ENCODE measurements at places on chromosomes 12 and 14.

- DNase-seq = no peak
- H3K27ac ChIP-seq = no peak overlapping the region
- peaks cover 15% of the 10 kb centered on the region for H3K4me1 ChIP-seq
- H3K36me3 ChIP-seq = no peaks in the 10 kb centered on the region
- peaks cover 98% of the 10 kb centered on the region for H3K27me3 ChIP-seq
Observed at GRCh38 chr12:57729321-57729844, 9.2 kb downstream of the AGAP2 start.

GRCh38 chr14:84767434-84767833 is 762.5 kb upstream of the FLRT2 start:
- no peak overlapping the region for H3K27ac ChIP-seq
- no peak overlapping the region for H3K4me3 ChIP-seq
- H3K27me3 ChIP-seq = no peaks in the 10 kb centered on the region

DNA sequence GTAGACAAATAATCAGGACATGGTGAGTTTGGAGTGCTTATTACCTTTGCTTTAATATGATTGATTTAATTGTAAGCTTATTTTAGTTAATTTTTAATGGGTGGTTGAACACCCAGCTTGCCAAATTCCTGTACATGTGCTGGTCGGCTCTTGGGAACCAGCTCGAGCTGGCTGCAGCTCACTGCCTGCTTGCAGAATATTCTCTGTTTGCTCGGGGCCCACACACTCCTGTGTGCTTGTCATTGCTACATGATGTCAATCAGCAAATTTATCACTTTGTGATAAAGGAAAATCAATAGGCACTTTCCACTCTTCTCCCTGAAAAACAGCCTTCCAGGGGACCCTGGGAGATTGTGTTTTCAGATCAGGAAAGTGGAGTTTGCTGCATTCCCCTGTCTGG is 141.1 kb upstream of the LHX5 start:
- DNase-seq = no peak
- peaks cover 16% of the 10 kb centered on the region for H3K27me3 ChIP-seq
- peaks cover 40% of the 10 kb centered on the region for H3K4me1 ChIP-seq
- no peak overlapping the region for H3K27ac ChIP-seq
- H3K36me3 ChIP-seq = peaks cover 6% of the 10 kb centered on the region

- H3K4me3 ChIP-seq = peak overlapping the region; percentile 53
- H3K36me3 ChIP-seq = no peaks in the 10 kb centered on the region
- H3K4me1 ChIP-seq = peaks cover 16% of the 10 kb centered on the region
- DNase-seq = peak; percentile 22
- H3K27me3 ChIP-seq = peaks cover 8% of the 10 kb centered on the region
Observed at GRCh38 chr14:95460647-95461478, 55.6 kb downstream of the SYNE3 start.

- peaks cover 5% of the 10 kb centered on the region for H3K4me1 ChIP-seq
- no peak overlapping the region for H3K27ac ChIP-seq
- H3K27me3 ChIP-seq = no peaks in the 10 kb centered on the region
- no peaks in the 10 kb centered on the region for H3K36me3 ChIP-seq
Observed at GRCh38 chr14:61950340-61950739, 188.1 kb downstream of the SNAPC1 start.

GRCh38 chr12:2289525-2289924 is 236.7 kb downstream of the CACNA1C start:
- no peak for DNase-seq
- peaks cover 63% of the 10 kb centered on the region for H3K4me1 ChIP-seq
- H3K27ac ChIP-seq = no peak overlapping the region
- H3K27me3 ChIP-seq = peaks cover 3% of the 10 kb centered on the region

DNA sequence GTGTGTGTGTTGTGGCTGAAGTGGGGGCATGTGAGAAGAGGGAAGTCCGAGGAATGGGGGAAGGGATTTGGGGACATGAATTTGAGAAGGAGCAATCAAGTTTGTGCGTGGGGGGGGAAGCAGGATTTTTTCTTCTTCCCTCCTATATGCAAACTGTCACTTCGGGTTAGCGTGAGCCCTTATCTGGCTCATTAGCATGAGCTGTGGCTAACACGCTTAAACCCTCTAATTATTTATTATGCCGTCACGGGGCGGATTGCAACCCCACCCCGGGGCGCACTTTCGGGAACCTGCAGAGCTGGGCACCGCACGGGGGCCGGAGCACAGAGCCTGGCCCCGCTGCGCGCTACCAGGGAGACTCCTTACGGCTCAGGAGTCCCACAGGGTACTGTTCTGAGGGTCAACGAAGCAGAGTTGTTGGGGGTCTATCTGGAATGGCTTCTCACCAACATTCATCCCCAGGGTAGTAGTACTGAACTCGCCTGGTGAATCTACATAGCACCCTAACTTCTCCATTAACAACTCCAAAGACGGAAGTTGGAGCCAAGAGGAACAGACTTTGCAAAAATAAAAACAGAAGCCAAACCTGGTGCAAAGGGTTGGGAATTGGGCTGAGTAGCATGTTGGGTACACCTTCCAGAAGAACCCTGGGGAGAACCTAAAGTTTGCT is 6.4 kb upstream of the ASCL1 start:
- no peak overlapping the region for H3K27ac ChIP-seq
- H3K4me3 ChIP-seq = peak overlapping the region; percentile 84
- H3K4me1 ChIP-seq = peaks cover 35% of the 10 kb centered on the region

DNA sequence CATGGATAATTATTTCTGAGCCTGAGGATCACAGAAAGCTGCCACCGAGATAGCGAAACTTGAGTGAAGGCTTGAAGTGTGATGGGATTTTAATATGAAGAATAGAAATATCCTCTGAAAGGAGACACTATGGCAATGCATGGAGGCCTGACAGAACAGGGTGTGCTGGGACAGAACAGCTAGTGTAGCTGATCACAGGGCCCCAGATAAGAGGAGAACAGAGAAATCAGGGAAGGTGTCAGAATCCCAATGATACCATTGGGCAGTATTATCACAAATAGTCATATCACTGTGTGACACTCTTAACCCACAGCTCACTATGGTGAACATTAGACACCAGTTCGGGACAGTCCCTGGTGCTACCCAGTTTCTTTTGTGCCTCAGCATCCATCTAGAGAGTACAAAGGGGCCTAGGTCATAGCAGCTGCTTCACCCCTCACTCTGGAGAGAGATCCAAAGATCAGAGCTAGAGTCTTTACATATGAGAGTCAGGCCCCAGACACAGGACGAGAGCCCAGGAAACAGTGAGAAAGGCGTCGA is 506 bp upstream of the OR10P1 start:
- no peak overlapping the region for H3K27ac ChIP-seq
- H3K4me3 ChIP-seq = no peak overlapping the region
- H3K27me3 ChIP-seq = peaks cover 10% of the 10 kb centered on the region
- no peak for DNase-seq
- H3K4me1 ChIP-seq = no peaks in the 10 kb centered on the region
- no peaks in the 10 kb centered on the region for H3K36me3 ChIP-seq

DNA sequence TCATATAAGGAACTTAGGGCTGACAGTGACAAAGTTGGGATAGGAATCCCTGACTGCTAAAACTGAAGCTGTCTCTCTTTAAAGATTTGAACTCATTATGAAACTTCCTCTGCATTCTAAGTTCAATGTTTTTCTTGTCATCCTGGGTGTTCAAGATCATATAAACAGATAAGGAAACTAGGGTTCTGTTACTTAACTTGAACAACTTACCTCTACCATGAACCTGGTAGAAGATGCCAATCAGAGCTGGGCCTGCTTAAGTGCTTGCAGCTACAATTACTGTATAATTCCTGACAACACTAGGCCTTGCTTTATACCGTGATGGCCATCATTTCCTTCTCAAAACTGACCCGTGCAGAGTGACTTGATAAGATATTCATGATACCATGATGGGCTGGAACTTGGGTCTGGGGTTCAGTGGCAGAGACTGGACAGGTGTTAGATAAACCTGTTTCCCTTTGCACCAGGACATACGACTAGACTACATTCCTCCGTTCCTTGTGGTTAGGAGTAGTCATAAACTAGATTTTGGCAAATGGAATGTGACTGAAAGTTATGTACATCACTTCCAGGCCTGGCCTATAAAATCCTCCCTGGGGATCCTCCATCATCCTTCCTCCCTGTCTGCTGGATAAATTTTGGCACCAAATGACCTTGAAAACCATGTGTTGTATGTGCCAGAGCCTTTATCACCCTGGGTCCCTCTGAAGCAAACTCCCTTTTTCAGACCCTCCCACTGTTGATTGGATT is 172.2 kb upstream of the PRICKLE1 start:
- H3K27ac ChIP-seq = no peak overlapping the region
- peaks cover 42% of the 10 kb centered on the region for H3K4me1 ChIP-seq
- no peak for DNase-seq
- no peaks in the 10 kb centered on the region for H3K27me3 ChIP-seq
- no peaks in the 10 kb centered on the region for H3K36me3 ChIP-seq

GRCh38 chr12:1572731-1573130 is 21.6 kb downstream of the FBXL14 start:
- H3K36me3 ChIP-seq = peaks cover 5% of the 10 kb centered on the region
- no peak for DNase-seq
- H3K4me3 ChIP-seq = no peak overlapping the region

DNA sequence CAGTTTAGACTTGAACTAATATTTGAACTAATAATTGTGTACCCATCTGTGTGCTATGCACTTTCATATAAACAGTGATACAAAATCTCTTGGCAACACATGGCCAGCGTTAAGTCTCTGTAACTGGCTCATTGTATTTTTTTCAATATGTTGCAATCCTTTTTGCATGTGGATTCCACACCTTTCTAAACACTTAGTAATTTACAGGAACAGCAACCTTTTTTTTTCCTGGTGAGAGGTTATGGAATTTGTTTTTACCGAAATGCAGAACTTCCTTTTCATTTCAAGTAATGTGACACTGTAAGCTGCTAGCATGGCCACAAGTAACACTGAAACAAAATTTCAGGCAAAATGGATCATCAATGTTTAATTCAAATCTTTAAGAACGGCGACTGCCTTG is 45.4 kb upstream of the EPS8 start:
- no peak overlapping the region for H3K4me3 ChIP-seq
- H3K27me3 ChIP-seq = no peaks in the 10 kb centered on the region
- no peak overlapping the region for H3K27ac ChIP-seq
- no peaks in the 10 kb centered on the region for H3K4me1 ChIP-seq

- H3K4me3 ChIP-seq = no peak overlapping the region
- H3K4me1 ChIP-seq = peaks cover 5% of the 10 kb centered on the region
- H3K36me3 ChIP-seq = peaks cover 53% of the 10 kb centered on the region
- no peak for DNase-seq
Observed at GRCh38 chr12:125110641-125111360, 45.6 kb downstream of the AACS start.

DNA sequence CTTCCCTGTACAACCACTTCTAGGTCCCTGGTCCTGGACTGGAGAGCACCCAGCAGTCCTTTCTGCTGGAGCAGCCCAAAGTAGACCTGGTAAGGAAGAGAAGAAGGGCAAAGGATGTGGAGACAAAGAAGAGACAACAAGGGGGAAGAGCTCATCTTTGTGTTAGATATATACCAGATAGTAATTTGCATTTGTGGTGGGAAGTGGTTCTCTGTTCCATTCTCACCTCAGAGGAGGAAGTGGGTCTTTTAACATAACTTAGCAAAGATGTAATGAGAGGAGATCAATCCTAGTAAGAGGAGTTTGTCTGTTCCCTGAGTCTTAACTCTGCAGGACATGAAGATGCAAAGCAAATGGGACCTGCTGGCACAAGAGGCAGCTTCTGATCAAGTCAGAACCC is 8.0 kb downstream of the CCDC198 start:
- no peak overlapping the region for H3K27ac ChIP-seq

GRCh38 chr14:86574051-86574777 is 1044.3 kb downstream of the FLRT2 start:
- H3K4me1 ChIP-seq = no peaks in the 10 kb centered on the region
- no peaks in the 10 kb centered on the region for H3K27me3 ChIP-seq
- no peak overlapping the region for H3K27ac ChIP-seq
- no peaks in the 10 kb centered on the region for H3K36me3 ChIP-seq
- no peak overlapping the region for H3K4me3 ChIP-seq

DNA sequence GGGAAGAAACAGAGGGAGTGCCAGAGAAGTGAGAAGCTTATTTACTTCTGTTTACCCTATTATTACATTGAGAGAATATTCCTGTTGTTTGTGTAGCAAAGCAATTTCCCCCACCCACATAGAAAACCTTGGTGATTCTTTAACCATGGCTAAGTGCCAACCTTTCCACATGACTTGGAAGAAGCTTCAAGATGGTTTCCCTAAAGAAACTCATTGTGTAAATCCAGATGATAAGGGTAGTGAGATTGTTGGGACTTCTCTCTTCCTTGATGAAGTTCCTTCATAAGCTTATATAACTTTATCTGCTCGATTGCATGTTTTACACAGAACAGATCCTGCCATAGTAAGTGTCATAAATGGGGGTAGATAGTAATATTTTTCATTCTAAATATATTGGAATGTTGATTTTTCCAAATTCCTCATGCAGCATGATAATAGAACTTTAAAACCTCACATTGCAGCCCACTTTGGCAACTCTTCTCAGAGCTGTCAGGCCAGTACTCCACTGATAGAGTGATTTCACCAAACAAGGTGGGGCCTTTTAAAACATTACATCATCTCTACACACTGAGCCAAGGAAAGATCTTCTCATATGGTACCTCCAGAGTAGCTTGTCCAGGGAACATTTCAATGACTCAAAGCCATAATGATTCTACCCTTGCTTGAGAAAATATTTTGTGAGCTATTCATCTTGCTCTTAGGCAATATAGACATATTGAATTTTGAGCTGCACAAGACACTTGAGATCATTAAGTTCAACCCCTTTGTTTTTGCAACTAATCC is 47.8 kb upstream of the KIF21A start:
- H3K27me3 ChIP-seq = no peaks in the 10 kb centered on the region
- no peaks in the 10 kb centered on the region for H3K36me3 ChIP-seq
- DNase-seq = no peak
- H3K4me1 ChIP-seq = no peaks in the 10 kb centered on the region
- no peak overlapping the region for H3K4me3 ChIP-seq
- H3K27ac ChIP-seq = no peak overlapping the region

DNA sequence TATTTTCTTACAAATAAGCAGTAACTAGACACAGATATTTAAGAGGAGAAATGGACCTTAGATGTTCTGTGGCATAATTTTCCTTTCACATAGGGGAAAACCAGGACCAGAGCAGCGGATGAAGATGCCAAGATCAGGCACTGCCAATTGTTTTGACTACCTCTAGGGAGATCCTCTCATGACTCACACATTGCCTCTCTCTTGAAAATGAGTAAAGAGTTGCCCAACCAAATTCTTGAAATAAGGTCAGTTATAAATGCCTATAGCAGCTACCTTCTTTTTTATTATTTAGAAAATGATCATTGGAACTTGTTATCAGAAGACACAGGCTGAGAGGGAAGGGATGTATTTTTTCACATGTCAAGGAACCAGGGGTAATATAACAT is 263.4 kb upstream of the PLEKHG7 start:
- DNase-seq = no peak
- H3K36me3 ChIP-seq = peaks cover 7% of the 10 kb centered on the region
- H3K4me3 ChIP-seq = no peak overlapping the region
- no peak overlapping the region for H3K27ac ChIP-seq

DNA sequence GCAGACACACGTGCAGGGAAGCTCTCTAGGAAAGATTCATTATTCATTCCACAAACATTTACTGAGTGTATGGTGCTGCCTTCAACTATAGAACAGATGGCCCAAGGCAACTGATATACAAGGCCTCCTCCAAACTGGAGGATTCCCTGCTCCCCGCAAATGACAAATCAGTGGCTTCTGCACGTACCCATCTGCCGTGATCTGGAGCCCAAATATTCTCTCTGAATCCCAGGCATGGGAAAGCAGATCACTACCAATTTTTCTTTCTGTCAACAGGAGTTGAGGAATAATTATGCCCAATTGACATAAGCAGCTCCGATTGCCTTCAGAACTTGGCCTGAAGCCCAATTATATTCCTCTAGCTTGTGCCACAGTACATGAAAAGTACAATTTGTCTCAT is 174.2 kb upstream of the CCDC196 start:
- H3K27ac ChIP-seq = no peak overlapping the region
- peaks cover 7% of the 10 kb centered on the region for H3K36me3 ChIP-seq
- H3K4me3 ChIP-seq = no peak overlapping the region
